Psoas muscle (tissue), 8 donors: ENCODE measurements at places on chromosomes 4 and X. TPM values are rescaled to one million over a fixed set of nuclear protein-coding genes. Genes with fewer than 3 reads are reported as not detected.

GRCh38 chr4:165928601-165929000 is 55.6 kb downstream of the TLL1 start:
- H3K27me3 ChIP-seq, result no peaks in the 10 kb centered on the region
- no peak overlapping the region for H3K27ac ChIP-seq
- H3K36me3 ChIP-seq, result no peaks in the 10 kb centered on the region
- no peak overlapping the region for H3K4me3 ChIP-seq
- no peak for DNase-seq

DNA sequence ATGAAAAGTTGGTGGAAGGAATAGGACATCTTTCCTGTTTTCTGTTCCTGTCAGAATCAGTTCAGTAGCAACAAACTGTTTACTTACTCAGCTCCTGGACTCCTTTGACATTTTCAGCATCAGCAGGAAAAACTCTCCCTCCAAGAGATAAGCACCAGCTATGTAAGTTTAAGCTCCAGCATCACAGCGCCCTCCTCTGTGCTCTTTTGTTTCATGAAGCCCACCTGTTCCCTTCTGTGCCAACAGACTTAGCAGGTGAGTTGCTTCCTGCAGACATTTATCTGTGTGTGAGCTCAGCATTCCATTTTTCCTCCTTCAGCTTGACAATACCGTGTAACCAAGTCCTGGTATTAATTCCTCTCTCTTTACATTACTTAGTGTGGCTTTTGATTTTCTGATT is 644.1 kb upstream of the AGA start:
- H3K36me3 ChIP-seq, result no peaks in the 10 kb centered on the region
- no peak overlapping the region for H3K27ac ChIP-seq
- DNase-seq, result no peak

DNA sequence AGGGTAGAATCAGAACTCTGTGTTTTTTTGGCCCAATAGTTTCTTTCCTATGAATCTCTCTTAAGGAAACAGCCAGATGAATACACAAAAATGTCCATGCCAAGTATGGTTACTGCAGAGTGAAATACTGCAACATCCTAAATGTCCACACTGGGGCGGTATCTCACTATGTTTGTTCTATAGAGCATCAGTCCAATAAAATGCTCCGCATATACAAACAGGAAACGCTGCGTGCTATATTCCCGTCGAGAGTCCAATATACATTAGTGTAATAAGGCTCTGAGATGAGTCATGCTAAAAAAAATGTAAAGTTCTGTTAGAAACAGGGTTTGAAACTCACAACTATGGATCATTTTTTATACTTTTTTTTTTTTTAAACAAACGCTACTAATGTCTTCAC is 72.9 kb upstream of the ENOX2 start:
- no peaks in the 10 kb centered on the region for H3K4me1 ChIP-seq
- no peak overlapping the region for H3K27ac ChIP-seq
- H3K4me3 ChIP-seq, result no peak overlapping the region
- DNase-seq, result no peak

- DNase-seq, result no peak
- H3K4me1 ChIP-seq, result no peaks in the 10 kb centered on the region
- no peak overlapping the region for H3K27ac ChIP-seq
- no peak overlapping the region for H3K4me3 ChIP-seq
- H3K36me3 ChIP-seq, result no peaks in the 10 kb centered on the region
Measured at GRCh38 chrX:10501611-10502010, 118.8 kb downstream of the MID1 start.

DNA sequence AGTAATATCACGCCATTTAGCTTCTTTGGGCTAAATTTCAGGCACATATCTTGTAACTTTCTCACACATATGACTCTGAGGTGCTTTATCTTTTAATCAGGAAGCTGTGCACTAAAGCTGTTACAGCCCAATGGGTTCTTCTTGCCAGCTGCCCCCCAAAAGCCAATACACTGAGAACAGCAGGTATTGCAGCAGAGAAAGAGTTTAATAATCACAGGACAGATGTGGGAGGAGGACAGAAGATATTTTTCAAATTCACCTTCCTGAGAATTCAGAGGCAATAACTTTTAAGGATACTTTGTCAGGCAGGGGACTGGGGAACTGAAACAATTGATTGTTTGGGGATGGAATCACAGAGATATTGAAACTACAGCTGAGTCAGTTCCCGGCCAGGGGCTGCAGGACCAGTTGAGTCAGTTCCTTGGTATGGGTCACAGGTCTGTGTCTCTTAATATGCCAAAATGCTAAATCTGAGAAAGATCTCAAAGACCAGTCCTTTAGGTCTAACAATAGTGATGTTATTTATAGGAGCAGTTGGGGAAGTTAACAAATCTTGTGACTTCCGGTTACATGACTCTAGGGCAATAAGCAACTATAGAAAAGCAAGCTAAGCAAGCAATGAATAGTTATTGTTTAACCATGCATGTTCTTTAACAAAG is 28.1 kb downstream of the DDIT4L start:
- H3K4me3 ChIP-seq, result no peak overlapping the region
- peaks cover 27% of the 10 kb centered on the region for H3K4me1 ChIP-seq

- no peak for DNase-seq
- H3K27me3 ChIP-seq, result no peaks in the 10 kb centered on the region
- H3K27ac ChIP-seq, result peak overlapping the region; percentile 84
- no peaks in the 10 kb centered on the region for H3K36me3 ChIP-seq
Measured at GRCh38 chrX:18985186-18985435, 1.2 kb upstream of the PHKA2 start.

DNA sequence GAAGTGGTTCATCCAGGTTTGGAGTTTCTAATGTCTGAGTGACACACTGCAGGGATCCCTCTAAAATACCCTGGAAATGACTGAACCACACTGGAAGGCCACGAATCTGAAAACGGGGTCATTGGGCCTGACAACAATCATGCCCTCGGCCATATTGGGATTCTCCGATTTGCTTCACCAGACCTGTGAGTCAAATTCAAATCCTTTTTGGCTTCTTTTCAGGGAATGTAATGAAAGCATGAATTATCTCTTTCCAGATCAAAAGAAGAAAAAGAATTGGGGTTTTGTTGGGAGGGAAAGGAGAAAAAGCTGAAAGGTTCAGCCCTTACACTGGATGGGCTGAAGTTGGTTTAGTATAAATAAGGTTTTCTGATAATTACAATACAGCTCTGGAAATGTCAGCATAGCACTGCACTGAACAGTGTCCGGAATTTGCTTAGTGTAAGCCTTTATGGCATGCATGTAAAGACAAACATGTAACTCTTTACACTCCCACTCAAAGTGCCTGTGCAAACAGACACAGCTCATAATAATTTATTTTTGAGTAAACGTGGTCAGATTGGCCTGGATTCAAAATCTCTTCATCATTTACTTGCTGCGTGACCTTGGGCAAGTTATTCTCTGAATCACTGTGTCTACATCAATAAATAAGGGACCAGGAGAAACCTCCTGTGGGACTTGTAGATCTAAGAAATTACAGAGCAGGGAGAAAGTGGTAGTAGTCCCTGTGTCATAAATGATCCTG is 21.4 kb downstream of the CT47C1 start:
- no peak overlapping the region for H3K4me3 ChIP-seq
- H3K4me1 ChIP-seq, result no peaks in the 10 kb centered on the region
- no peak for DNase-seq
- H3K27me3 ChIP-seq, result peaks cover 11% of the 10 kb centered on the region
- no peaks in the 10 kb centered on the region for H3K36me3 ChIP-seq

The ARHGEF38 gene
- not detected for polyA plus RNA-seq

- no peaks in the 10 kb centered on the region for H3K36me3 ChIP-seq
- no peaks in the 10 kb centered on the region for H3K27me3 ChIP-seq
- DNase-seq, result no peak
- no peak overlapping the region for H3K4me3 ChIP-seq
- no peaks in the 10 kb centered on the region for H3K4me1 ChIP-seq
Measured at GRCh38 chrX:9352243-9352642, 112.6 kb upstream of the TBL1X start.

- no peak overlapping the region for H3K27ac ChIP-seq
- H3K27me3 ChIP-seq, result no peaks in the 10 kb centered on the region
- no peak overlapping the region for H3K4me3 ChIP-seq
- no peak for DNase-seq
- H3K36me3 ChIP-seq, result no peaks in the 10 kb centered on the region
Measured at GRCh38 chr4:175871774-175872405, 59.8 kb upstream of the GPM6A start.

The PNMA6F gene
- polyA plus RNA-seq, result not detected

The SLC25A6 gene
- 97.1 TPM for polyA plus RNA-seq

- H3K4me3 ChIP-seq, result peak overlapping the region; percentile 72
- H3K27ac ChIP-seq, result no peak overlapping the region
- H3K27me3 ChIP-seq, result peaks cover 32% of the 10 kb centered on the region
- peak; percentile 42 for DNase-seq
- peaks cover 8% of the 10 kb centered on the region for H3K4me1 ChIP-seq
- no peaks in the 10 kb centered on the region for H3K36me3 ChIP-seq
Measured at GRCh38 chr4:52751487-52751911, 274 bp upstream of the ERVMER34-1 start.

The NPNT gene
- 1.8 TPM for polyA plus RNA-seq

The DCAF12L2 gene
- 0.03 TPM for polyA plus RNA-seq

The ZAR1 gene
- not detected for polyA plus RNA-seq

DNA sequence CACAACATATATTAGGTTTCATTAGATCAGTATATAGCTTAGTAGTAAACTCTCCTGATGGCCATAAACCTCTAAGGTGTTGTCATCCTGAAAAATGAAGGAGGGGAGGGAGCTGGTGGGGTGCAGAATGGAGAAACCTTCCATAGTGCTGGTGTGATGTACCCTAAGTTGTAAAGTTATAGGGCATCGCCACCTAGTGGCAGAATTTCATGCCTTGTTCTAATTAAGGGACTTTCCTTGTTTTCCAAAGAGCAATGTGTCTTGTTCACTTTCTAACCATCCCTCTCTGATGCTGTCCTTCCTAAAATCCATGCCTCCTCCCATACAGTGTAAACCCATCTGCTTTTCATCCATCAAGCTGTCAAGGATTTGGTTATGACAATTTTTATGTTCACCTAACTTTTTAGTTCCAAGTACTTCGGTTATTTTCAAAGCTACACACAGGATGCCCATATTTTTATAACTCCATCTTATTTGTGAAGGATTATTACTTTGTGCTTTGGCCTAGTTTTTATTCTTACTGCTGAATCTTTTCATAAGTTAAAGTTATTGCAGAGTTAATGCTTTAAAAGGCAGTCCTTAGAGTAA is 4.5 kb downstream of the NBDY start:
- no peak for DNase-seq
- no peak overlapping the region for H3K27ac ChIP-seq
- H3K4me3 ChIP-seq, result no peak overlapping the region
- no peaks in the 10 kb centered on the region for H3K27me3 ChIP-seq
- no peaks in the 10 kb centered on the region for H3K4me1 ChIP-seq
